ENCODE measurements at places on chromosomes 12 and 14.
A peak's percentile ranks its signal among the peaks of the same experiment; 100 is the strongest.

GRCh38 chr12:125134576-125134975, 69.3 kb downstream of the AACS start:
- no peak for DNase-seq

DNA sequence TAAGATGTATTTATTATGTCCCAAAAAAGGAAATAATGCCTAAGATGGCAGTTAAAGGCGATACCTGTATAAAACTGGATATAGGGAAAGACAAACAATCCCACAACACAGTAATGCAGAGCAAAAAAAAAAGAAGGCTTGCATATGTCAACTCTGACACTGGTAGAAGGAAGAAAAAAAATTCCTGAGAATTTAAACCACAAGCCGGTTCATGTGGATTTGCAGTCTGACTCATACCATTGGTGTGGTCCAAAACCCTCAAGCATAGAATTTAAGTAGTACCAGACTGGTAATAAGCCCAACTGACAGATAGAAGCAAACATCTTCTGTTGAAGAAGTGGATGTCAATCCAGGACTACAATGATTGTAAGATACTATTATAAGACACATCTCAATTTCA, 7.2 kb downstream of the DNAI7 start:
- DNase-seq, result no peak

GRCh38 chr14:92040431-92041051, 682 bp upstream of the TRIP11 start:
- DNase-seq, result peak; percentile 12

- peak; percentile 74 for DNase-seq
These were observed 26.3 kb downstream of the RXYLT1 start for GRCh38 chr12:63805704-63806672.

DNA sequence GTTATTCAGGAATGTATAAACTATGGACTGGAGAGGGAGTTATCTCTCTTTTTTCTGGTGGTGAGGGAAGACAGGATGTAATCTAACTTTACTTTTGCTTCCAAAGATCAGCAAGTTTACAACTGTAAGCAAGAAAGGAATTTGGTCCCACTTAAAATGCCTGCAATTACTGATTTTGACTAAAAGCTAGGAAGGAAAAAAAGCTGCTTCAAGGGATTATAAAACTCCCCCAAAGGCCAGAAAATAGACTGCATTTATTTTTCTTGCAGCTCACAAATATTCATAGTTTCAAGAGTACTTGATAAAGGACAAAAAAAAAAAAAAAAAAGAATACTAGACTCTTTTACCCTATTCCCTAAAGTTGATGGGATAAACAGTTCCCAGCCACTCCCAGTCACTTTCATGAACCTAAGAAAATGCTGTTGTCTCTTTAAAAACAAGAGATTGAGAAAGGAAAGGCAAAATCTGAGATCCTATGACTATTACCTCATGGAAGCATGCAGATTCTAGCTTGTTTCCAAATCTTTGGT, 128.7 kb upstream of the BMP4 start:
- DNase-seq, result no peak

- DNase-seq, result no peak
These were observed 225.5 kb downstream of the CCDC91 start for GRCh38 chr12:28415755-28416154.

- DNase-seq, result no peak
These were observed 191.3 kb downstream of the BTG1 start for GRCh38 chr12:91954326-91954725.

GRCh38 chr12:76536546-76536945, 23.0 kb downstream of the OSBPL8 start:
- DNase-seq, result no peak

DNA sequence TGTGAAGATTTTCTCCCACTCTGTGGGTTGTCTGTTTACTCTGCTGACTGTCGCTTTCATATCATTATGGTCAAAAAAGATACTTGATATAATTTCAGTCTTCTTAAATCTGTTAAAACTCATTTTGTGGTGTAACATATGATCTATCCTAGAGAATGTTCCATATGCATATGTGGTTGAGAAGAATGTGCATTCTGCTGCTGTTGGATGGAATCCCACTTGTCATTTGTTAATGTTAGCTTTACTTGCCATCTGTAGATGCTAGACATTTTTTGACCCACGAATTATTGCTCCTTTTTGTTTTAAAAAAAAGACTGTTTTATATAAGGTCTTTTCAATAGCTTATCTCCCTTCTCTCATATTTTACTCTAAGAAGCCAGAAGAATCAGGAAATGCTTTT, 26.3 kb upstream of the OR5AU1 start:
- DNase-seq, result no peak

DNA sequence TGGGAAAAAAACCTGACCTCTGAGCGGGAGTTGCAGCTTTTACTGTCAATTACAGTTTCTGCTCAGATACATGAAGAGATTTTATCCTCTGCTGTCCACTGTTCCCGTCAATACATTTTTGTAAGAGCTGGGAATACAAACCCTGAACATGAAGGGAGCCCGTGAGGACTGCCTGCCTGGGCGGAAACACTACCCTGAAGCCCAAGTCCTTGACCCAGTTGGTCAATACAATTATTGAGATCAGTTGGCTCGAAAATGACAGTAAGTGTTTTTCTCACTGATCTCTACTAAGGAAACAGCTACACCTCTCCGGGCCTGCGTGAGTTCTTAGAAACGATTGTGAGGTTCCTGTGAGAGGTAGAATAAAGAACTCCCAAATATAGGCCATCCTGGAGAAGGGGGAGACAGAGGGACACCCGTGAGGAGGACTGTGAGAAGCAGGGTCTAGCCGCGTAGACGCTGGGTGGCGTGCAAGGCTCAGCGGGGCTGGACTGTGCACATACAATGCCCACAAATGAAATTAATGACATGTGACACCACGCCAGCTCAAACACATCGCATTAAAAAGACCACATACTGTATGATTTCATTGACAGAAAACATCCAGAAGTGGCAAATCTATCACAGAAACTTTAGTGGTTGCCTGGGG, 509.5 kb downstream of the TMEM132D start:
- DNase-seq, result peak; percentile 65

DNA sequence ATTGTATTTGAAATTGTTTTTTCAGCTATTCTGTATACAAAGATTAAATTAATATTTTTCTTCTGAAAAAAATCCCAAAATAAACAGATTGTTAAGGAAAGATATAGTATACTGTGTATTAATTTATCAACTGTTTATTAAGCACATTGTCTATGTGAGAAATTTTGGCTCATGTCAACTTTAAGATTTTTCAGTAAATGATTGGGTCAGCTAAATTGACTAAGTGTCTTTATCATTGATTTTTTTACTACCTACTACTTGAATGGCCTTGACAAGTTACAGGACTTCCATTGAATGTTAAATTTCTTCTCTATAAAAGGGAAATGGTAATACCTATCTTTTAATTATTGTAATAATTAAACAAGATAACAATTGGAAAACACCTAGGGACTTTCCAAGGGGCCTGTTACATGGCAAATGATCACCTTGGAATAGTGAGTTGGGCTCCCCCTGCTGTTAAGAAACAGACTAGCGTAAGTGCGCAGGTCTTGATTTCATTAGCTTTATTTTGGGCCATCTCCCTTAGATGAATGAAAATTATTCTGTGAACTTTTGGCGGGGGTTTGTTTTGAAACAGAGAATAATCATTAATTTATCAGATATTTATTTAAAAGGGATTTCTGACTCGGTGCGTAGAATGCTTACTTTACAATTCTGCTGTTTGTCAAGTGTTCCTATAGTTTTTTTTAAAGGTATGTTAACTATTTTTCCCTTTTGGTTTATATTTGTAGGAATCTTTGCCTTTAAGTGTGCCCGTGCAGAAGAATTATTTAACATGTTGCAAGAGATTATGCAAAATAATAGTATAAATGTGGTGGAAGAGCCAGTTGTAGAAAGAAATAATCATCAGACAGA, 14.5 kb upstream of the CCT2 start:
- no peak for DNase-seq

All from NCI-H1092 (cell line).